Effector memory CD4-positive, alpha-beta T cell (primary cell): ENCODE measurements at places on chromosomes 3 and 15.

- H3K4me1 ChIP-seq = no peaks in the 10 kb centered on the region
- no peaks in the 10 kb centered on the region for H3K36me3 ChIP-seq
- H3K4me3 ChIP-seq = no peak overlapping the region
- no peaks in the 10 kb centered on the region for H3K27me3 ChIP-seq
Measured at GRCh38 chr3:53649816-53650215, 155.4 kb downstream of the CACNA1D start.

DNA sequence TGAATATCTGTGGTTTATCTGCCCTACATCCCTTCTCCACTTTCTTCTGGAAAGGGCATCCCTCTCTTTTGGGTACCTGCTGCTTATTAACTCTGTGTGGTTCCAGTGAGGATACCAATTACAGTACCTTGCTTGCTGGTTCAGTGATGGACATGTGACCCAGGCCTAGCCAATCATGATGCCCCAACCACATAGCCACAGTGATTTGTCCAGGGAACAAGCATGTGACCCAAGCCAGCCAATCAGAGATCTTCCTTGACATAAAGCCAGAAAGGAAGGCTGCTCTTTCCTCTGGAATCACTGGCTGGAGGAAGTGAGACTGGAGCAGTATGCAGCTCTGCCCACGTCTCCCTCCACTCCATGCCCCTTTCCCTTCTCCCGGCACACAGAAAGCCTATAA, 10.9 kb upstream of the TMEM158 start:
- no peaks in the 10 kb centered on the region for H3K4me1 ChIP-seq
- H3K27ac ChIP-seq = no peak overlapping the region
- no peak for DNase-seq
- no peaks in the 10 kb centered on the region for H3K36me3 ChIP-seq
- H3K27me3 ChIP-seq = no peaks in the 10 kb centered on the region

DNA sequence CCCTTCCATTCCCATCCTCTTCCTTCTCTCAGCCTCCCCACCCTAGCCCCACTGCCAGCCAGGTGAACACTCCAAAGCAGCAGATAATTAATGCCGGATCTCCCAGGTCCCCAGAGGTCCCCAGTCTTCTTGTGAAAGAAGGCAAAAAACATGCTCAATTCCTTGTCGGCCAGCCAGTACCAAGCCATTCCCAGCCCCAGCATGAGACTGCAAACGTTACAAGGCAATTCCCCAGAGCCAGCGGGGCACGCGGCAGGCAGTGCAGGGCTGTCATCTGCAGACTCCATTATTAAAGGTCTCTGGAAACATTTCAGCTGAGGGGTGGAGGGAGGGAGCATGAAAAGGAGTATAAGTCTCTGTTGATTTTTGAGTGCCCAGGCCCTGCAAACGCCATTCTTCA, 117.8 kb downstream of the XXYLT1 start:
- no peaks in the 10 kb centered on the region for H3K4me1 ChIP-seq
- no peak overlapping the region for H3K27ac ChIP-seq
- no peak overlapping the region for H3K4me3 ChIP-seq
- no peaks in the 10 kb centered on the region for H3K27me3 ChIP-seq
- no peaks in the 10 kb centered on the region for H3K36me3 ChIP-seq

DNA sequence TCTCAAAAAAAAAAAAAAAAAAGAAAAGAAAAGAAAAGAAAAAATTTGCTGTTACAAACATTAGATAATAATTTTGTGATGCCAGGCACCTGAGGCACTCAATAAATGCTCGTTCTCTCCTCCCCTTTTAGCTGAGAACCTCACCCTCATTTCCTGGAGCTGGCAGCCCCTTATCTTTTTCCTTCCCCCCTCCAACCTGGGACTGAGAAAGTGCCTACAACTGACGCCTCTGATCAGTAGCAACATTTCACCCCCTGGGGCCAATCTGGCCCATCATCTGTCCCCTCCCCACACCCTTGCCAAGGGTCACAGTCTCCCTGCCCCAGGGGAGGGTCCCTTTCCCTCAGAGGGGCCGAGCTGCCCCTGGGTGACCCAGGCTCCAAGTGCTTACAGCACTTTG, 12.6 kb upstream of the RNU6-1 start:
- no peak overlapping the region for H3K27ac ChIP-seq
- H3K4me3 ChIP-seq = no peak overlapping the region
- no peaks in the 10 kb centered on the region for H3K36me3 ChIP-seq
- H3K4me1 ChIP-seq = no peaks in the 10 kb centered on the region
- no peaks in the 10 kb centered on the region for H3K27me3 ChIP-seq

- H3K4me1 ChIP-seq = no peaks in the 10 kb centered on the region
- H3K27me3 ChIP-seq = no peaks in the 10 kb centered on the region
- H3K4me3 ChIP-seq = no peak overlapping the region
- no peak overlapping the region for H3K27ac ChIP-seq
- no peaks in the 10 kb centered on the region for H3K36me3 ChIP-seq
- no peak for DNase-seq
Measured at GRCh38 chr3:7282988-7283387, 422.1 kb downstream of the GRM7 start.

DNA sequence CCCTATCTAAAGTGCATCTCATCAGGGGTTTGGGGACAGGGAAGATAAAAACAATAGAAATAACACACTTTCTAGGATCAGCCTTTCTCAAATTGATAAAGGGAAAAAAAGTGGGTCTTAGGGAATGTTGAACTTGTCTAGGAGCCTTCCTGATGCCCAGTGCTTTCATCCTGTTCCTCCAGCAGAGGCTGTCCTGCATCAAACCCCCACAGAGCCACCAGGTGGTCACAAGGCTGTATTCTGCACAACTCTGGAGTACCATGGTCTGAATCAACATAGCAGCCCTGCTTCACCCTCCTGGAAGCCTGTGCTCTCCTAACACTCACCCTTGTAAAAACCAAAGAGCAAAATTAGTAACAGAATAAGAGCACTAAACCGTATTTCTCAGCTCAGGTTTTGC, 118.5 kb upstream of the SLC25A36 start:
- H3K27ac ChIP-seq = no peak overlapping the region
- no peaks in the 10 kb centered on the region for H3K4me1 ChIP-seq
- no peak overlapping the region for H3K4me3 ChIP-seq

- H3K4me3 ChIP-seq = no peak overlapping the region
- peaks cover 2% of the 10 kb centered on the region for H3K4me1 ChIP-seq
- H3K36me3 ChIP-seq = no peaks in the 10 kb centered on the region
- H3K27ac ChIP-seq = no peak overlapping the region
- no peaks in the 10 kb centered on the region for H3K27me3 ChIP-seq
Measured at GRCh38 chr3:121999931-122000330, 22.1 kb downstream of the ILDR1 start.

DNA sequence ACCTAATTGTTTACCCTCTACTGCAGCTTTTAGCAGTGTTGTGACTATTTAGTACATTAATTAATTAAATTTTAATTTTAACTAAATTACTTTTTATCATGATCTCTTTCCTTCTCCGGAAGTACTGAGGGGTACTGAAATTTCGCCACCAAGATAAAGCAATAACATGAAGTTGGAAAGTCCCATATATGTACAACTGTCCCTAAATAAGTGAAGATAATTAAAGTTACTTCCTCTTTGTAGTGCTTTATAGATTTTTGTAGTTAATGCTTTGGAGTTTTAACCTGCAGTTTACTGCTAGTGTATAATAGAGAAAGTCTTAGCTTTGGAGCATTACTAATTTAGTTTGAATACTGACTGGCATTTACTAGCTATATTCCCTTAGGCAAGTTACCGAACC, 325.3 kb downstream of the NAALADL2 start:
- no peak overlapping the region for H3K4me3 ChIP-seq
- H3K36me3 ChIP-seq = no peaks in the 10 kb centered on the region
- H3K27ac ChIP-seq = no peak overlapping the region
- no peak for DNase-seq

- no peaks in the 10 kb centered on the region for H3K36me3 ChIP-seq
- H3K27ac ChIP-seq = no peak overlapping the region
- H3K4me1 ChIP-seq = peaks cover 14% of the 10 kb centered on the region
- H3K27me3 ChIP-seq = peaks cover 36% of the 10 kb centered on the region
- no peak for DNase-seq
- no peak overlapping the region for H3K4me3 ChIP-seq
Measured at GRCh38 chr15:77630956-77631744, 1.6 kb downstream of the LINGO1 start.

DNA sequence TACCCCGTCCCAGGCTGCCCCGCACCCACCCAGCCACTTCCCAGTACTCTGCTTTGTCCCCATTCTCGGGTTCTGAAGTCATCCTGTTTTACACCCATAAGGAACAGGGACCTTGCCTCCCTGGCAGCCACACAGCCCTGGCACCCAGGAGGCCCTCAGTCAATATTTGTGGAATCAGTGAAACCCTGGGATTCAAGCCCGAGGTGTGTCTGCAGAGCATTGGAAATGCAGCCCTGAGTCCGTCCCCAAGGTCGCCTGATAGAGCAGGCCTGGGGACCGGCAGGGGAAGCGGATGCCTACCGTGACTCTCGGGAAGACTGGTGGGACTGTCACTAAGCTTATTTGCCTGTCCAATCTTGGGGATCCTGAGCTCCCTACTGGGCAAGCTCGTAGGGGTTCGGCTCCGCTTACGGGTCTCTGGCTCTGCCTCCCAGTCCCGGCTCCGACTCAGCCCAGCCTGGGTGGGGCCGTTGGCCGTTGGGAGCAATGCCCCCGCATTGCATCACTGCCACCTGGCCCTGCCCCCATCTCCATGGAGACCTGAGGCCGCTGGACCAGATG, 64.4 kb upstream of the TAMM41 start:
- no peak overlapping the region for H3K27ac ChIP-seq
- H3K4me1 ChIP-seq = no peaks in the 10 kb centered on the region
- no peak for DNase-seq
- no peaks in the 10 kb centered on the region for H3K27me3 ChIP-seq
- no peaks in the 10 kb centered on the region for H3K36me3 ChIP-seq
